ENCODE measurements at places on chromosomes 3 and 15. TPM values are rescaled to one million over a fixed set of nuclear protein-coding genes. Genes with fewer than 3 reads are reported as not detected.

The LRRC15 gene
- total RNA-seq: 2.3 TPM

The PRR23B gene
- total RNA-seq: not detected

The FILIP1L gene
- total RNA-seq: 370 TPM

The PLAAT1 gene
- 3.7 TPM for total RNA-seq

The GRIP2 gene
- 3.9 TPM for total RNA-seq

The ZNF385D gene
- total RNA-seq: 32.7 TPM

Measured in posterior vena cava (tissue), 2 donors.